ENCODE measurements at places on chromosomes 1 and 21.

DNA sequence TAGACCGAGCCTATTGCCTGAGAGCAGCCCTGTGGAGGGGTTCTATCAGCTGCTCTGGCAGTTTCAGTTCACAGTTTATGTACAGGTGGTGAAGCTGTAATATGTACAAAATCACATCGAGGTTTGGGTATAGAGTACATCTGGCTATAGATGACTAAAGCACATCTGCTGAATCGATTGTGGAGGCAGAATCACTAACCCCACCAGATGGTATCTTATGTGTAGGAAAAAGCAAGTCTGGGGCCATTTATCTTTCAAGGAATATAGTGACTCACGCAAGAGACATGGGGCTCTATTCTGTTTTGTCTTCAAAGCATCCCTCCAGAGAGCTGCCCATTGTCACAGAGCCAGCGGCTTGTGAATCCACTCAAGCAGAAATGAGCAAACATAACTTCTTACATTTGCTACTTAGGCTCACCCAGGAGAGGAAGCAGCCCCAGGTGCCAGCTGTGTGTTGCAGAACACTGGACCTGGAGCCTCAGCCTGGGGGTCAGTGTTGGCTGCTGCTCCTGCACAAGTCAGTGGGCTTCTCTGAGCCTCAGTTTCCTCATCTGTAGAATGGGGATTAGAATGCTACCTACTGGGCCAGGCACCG, 21.3 kb downstream of the MIIP start:
- no peak for DNase-seq

DNA sequence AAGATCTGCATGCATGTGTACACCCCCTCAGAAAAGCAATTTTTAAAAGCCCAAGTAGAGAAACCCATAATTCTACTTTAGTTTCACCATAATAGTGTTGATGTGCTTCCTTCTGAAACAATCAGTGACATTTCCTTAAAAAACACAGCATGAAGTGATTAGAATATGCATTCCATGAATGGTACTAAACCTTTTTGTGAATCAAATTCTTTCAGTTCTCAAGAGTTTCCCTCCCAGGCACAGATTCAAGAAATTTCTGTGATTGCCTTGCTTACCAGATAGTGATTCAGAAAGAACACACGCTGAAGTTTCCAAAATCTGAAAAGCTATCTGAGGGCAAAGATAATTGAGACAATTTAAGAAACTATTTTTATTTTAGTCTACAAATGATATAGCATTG, 136.4 kb upstream of the ADGRL2 start:
- no peak for DNase-seq

GRCh38 chr1:44347280-44347679, 7.8 kb downstream of the ERI3 start:
- no peak for DNase-seq

DNA sequence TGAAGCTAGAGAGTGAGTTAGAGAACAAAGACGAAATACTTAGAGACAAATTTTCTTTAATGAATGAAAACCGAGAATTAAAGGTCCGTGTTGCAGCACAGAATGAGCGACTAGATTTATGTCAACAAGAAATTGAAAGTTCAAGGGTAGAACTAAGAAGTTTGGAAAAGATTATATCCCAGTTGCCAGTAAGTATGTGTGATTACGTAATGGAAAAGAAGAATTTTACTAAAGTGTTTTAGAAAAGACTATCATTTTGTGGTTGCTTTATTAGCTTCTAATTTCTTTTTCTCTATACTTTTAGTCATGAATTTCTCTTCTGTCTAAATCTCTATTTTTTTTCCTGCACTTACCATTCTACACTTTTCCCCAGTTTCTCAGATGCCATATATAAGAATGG, 26.7 kb downstream of the CCDC18 start:
- DNase-seq: no peak

- DNase-seq: no peak
These were observed 128.0 kb downstream of the NTPCR start for GRCh38 chr1:233078396-233078795.
